ENCODE measurements at places on chromosomes 4 and X.

- DNase-seq: peak; percentile 100
Measured at GRCh38 chr4:118989098-118990080, 100.7 kb downstream of the SYNPO2 start.

GRCh38 chr4:132540797-132541196, 608.3 kb upstream of the PCDH10 start:
- no peak for DNase-seq

DNA sequence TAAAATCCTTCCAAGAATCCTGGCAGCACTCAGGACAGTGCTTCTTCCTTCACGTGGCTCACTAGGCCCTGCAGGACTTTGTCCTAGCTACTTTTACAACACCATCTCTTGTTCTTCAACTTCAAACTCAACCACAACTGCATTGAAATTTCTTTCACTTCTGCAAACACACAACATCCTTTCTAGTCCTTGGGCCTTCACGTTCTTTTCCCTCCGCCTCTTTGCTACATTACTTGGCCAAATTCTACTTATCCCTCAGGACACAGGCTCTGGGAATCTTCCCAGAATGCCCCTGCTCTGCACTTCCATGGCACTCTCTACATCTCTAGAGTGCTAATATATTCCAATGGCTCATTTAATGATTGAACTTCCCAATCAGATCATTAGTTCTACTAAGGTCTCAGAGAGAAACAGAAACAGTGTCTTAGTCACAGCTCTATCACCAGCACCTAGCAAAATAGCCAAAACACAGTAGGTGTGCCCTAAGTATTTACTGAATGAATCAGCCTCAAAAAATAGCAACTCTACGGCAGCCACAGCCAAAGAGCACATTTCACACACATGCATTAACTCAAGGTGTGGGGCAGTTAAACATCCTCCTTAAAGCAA, 73.3 kb downstream of the MANBA start:
- peak; percentile 96 for DNase-seq

DNA sequence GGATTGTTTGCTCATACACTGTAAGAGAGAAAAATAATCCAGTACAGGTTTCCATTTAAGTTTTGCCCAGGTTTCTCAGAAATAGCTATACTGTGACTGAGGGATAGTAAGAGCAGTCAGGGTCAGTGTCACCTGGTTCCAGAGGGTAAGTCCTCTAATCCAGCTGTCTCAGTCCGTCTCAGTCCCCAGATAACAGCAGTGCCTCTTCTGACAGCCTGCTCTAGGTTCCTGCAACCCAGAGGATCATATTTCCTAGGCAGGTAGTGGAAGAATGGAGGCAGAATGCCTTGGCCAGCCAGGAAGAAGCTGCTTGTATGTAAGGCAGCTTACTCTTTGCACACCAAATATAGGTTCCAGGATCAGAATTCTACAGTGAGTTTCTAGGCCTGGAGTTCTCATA, 22.6 kb upstream of the GNRHR start:
- DNase-seq: no peak

DNA sequence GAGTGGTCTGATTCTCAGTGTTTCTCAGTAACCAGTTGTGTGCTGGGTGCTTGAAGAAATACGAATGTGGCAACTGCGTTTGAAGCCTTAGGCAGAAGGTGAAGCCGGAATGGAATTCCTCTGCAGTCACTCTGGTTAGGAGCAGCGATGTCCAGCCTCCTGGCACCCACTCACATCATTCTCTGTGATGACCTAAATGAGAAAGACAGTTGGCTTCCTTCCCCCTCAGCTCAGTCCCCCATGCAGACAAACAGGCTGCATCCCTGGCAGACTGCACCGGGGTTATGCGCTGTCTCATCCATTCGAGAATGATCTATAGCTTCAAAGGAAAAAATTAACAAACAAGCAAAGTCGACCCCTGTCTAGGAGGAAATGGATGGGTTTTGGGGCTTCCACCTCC, 170.1 kb upstream of the SCML1 start:
- no peak for DNase-seq

DNA sequence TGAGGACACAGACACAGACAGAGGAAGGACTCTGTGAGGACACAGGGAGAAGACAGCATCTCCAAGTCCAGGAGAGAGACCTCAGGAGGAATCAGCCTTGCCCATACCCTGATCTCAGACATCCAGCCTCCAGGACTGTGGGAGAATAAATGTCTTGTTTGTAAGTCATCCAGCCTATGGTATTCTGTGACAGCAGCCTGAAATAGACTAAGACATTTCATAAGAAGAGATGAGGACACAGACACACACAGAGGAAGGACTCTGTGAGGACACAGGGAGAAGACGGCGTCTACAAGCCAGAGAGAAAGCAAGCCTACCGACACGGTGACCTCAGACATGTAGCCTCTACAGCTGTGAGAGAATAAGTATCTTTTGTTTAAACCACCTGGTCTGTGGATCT, 112.1 kb downstream of the DHRSX start:
- DNase-seq: no peak

DNA sequence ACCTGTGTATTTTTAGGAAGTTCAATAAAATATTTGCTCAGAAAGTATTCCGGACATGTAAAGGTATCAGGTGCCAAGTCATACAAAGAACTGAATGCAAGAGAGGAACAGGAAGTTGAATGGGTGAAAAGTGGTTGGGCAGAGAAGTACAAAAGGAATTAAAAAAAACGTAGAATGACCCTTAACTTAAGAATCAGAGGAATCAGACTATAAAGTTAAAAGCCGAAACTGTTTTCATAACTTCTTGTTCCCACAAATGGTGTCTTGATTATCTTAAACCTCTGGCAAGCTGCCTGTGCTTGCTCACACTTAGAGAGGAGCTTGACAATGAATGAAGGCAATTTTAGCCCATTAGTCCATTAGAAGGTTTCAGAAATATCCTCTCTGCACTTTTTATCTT, 81.6 kb upstream of the HHIP start:
- no peak for DNase-seq

GRCh38 chrX:102768987-102769761, 48.6 kb downstream of the GPRASP3 start:
- peak; percentile 90 for DNase-seq

- peak; percentile 71 for DNase-seq
Measured at GRCh38 chr4:109155682-109156283, 146.7 kb downstream of the COL25A1 start.

DNA sequence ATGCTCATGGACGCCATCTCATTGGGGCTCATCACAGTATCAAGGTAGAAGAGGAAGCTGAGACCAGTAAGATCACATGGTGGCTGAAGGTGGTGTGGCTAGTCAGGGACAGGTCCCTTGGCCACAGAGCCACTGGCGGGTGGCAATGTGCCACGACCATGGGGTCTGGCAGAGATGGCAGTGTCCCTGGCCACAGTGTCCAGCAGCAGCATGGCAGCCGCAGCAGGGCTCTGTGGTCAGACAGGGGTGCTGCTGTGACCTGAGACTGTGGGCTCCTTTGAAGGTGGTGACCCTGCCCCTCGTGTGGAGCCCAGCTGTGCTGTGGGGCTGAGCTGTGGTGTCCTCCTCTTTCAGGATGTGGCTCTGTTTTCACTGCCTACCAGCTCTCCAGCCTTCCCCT, 2.2 kb upstream of the DOK7 start:
- DNase-seq: no peak

- peak; percentile 1 for DNase-seq
Measured at GRCh38 chrX:75230296-75230695, 43.6 kb upstream of the UPRT start.

DNA sequence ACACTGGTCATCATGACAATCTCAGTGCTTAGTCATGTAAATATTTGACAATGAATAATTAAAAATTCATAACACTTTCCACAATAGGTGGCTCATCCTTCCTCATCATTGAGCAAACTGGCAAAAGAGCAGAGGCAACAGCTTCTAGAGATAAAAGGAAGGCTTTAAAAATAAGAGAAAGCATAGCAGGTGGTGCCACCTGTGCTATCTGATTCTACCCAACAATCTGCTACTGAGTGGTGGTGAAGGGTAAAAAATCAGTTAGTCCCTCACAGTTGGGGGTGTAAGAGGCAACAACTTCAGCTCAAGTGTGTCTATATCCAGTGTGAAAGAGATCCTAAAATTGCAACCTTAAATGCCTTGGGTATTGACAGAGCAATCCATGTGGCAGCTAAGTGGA, 280.1 kb upstream of the PPARGC1A start:
- peak; percentile 4 for DNase-seq

All from epithelial cell of esophagus (primary cell).